ENCODE measurements at places on chromosomes 1 and 21.

- peak; percentile 58 for DNase-seq
Measured at GRCh38 chr1:177945943-177946650, 23.8 kb downstream of the SEC16B start.

GRCh38 chr1:165958306-165958705, 130.9 kb downstream of the UCK2 start:
- no peak for DNase-seq

- no peak for DNase-seq
Measured at GRCh38 chr1:92399076-92399475, 87.6 kb downstream of the GFI1 start.

DNA sequence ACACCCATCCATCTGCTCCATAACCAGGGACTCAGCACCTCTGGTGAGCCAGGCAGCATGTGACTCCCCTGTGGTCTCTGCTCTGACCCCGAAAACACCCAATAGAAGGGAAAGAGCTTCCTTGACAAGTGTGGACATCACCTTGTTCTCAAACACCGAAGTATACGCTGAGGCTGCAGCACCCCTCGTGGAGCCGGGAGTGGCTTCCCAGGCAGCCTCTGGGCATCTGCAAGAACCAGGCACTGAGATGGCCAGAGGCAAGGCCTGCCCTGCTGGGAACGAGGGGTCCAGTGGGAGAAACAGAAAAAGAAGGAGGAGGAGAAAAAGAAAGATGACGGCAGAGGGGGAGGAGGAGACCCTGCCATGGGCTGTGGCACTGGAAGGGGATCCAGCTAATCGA, 18.2 kb upstream of the AJAP1 start:
- no peak for DNase-seq

GRCh38 chr1:172429331-172430127, 9.0 kb downstream of the C1orf105 start:
- DNase-seq = peak; percentile 45

DNA sequence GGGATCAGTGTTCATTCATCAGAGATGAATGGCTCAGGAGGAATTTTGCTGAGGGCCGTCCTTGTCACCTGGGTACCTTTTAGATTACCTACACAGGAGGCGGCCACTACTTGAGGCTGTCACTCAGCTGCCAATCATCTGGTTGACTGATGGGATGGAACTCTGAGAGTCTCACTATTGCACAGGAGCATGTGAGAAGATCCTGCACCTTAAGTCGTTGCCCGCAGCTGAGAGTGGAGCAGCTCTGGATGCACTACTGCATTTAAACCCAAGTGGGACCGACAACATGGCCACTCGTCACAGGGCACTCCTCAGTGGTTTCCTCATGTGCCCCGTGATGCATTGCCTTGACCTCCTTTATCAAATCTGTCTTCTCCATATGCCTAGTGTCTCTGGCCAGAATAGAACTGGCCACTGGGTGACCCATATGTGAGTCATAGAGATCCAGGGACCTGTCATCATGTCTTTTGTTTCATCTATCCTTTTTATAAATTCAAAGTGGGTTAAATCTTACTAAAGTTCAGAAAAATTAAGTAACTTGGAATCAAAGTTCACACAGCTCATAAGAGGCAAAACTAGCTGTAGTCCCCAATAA, 165.5 kb downstream of the ZSCAN20 start:
- no peak for DNase-seq
